ENCODE measurements at places on chromosomes 12 and 14.

DNA sequence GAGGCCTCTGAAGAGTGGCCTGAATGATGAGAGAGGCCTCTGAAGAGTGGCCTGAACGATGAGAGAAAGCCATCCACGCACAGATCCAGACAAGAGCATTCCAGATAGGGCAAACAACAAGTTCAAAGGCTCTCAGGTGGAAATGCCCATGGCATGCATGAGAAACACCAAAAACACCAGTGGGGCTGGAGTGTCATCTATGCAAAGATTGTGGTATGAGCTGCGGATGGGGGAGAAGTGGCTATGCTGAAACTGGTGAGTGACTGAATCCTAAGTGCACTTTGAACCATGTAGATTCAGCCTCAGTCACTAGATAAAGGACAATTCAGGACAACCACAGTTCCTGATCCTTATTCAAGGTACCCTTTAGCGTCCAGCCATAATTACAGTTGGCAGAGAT is 79.4 kb upstream of the GZMB start:
- no peak for DNase-seq

DNA sequence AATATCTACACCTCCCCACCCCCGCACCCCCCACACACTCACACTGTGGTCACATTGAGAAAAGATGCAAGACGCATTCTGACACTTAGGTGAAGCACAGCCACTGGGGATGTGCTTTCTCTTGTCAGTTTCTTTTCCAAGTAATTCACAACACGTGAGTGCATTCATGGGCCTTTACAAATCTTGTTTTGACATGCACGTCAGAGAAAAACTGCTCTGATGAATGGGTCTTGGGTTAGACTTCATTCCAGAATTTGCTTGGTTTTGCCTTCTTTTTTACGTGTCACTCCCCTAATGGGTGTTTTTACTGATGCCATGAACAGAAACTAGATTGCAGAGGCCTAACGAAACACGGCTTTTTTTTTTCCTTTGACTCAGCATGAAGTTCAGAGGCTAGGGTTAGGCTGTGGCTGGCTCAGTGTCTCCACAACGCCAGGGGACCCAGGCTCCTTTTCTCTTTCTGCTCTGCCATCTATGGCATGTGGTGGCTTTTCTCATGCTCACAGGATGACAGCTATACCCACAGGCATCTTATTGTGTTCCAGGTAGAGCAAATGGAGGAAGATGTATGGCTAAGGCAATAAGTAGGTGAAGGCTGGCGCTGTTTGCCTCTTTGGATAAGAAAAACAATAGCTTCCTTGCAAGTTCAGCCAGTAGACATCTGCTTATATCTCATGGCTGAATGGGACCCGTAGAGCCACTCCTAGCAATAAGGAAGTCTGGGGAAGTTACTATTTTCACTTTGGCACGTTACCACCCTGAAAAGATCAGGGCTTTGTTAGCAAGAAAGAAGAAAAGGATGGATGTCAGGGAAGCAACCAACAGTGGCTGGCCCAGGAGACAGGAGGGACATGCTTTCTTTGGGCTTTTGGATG is 253.3 kb downstream of the SLC15A4 start:
- no peak for DNase-seq

DNA sequence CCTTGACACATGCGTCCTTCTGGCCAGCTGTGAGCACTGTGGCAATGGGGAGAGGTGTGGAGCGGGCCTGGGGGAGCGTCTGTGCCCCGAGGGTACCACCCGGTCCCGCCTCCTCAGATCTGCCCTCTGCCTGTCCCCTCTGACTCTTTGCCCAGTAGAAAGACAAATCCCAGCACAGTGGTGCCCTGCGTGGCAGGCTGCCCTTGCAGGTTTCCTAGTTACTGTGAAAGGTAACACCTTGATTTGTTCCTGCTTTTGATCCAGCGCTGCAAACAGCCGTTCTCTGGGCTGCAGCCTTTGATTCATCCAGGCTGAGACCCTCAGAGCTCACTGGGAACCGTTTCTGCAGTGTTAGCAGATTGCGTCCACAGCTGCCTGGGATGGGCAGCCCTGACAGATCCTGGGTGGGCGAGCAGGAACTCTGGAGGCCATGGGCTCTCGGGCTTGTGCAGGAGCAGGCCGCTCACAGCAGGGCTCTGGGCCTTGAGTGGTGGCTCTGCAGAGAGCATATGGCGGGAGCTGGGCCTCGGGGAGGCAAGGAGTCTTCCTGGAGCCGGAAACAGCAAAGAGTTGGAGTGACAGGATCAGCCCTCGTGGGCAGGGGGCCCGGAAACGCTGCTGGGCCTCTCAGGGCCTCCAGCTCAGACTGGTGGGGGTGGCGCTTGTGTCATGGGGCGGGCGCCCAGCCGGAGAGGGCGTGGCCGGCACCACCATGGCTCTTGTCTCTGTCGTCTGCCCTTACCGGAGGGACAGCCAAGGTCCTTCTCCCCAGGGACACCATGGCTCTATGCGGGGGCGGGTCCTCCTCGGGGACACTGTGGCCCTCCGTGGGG is 16.6 kb downstream of the FBRSL1 start:
- peak; percentile 76 for DNase-seq

GRCh38 chr12:113368331-113368730 is 9.9 kb downstream of the PLBD2 start:
- DNase-seq: no peak

Data from fibroblast of skin of right quadriceps (primary cell).